Trophoblast cell (in vitro differentiated cells and primary cell): ENCODE measurements at places on chromosomes 7 and 10.
A peak's percentile ranks its signal among the peaks of the same experiment; 100 is the strongest.

DNA sequence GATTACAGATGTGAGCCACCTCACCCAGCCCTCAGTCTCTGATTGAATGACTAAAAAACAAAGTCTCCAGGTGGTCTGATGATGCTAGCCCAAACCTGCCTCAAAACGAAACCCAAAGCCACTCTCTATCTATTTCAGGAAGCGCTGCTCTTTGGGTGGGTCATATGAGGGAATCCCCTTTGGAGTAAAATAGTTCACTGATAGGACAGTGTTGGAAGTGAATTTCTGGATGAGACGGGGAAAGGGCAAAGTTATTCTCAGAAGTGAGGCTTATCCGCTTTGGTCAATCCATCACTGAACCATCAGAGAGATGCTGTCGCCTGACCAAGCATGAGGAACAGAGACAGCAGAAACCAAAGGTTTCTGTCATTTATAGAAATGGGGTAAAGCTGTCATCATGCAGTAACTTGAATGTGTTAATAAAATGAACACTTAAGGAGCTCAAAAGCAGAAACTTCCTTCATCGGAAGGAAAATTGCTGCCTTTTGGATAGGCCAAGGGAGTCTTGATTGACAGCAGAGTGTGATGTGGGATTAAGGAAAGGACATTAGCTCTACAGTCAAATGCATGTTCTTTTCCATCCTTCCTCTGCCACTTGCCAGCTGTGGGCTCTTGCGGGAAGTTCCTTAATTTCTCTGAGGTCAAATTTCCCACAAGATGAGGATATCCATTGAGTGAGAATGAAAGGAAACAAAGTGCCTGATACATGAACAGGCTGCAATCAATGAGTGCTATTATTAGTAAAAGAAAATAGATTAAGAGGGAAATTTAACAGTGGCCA is 64.9 kb upstream of the C1QL3 start:
- DNase-seq = no peak

GRCh38 chr10:35300063-35300699 is 36.1 kb upstream of the CCNY start:
- peak; percentile 34 for DNase-seq

DNA sequence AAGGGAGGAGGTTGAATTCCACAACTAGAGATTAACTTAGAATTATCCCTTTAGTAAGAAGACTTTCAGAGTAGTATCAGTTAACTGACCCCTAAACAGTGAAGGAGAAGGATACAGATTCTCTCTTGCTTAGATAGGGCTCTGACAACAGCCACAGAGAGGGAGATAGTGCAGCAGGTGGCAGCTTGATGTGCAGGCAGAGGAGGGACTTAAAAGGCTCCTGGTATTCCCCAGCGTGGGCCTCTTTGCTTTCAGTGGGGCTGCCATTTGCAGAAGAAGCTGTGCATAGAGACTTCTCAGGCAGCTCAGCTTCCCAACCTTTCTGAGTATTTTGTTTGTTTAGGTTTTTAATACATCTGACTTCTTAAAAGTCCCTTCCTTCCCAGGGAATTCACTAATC is 16.0 kb downstream of the FZD1 start:
- DNase-seq = no peak

GRCh38 chr7:41383596-41383995 is 319.3 kb downstream of the INHBA start:
- DNase-seq = no peak

DNA sequence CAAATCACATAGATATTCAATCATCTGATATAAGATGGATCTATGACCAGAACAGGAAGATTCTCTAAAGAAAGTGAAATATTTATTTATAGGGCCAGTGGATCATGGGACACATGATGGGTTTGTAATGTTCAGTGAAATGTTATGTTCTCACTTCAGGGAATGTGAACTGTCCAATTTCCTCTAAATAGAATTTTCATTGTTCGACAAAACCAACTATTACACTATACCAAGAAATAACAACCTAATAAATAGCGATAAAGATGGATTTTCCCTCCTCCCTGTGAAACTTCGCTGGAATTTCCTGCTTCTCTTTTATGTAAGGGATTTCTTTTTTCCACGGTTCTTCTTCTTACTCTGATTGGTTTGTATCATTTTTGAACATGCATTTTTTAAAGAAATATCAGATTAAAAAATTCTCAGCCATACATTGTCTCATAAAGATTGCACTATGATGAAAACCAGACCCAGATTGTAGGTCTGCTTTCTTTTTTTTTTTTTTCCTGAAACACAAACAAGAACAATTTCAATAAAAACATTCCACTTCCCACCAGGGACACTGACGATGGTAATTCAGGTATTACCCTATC is 139.8 kb upstream of the ZEB1 start:
- DNase-seq = no peak

DNA sequence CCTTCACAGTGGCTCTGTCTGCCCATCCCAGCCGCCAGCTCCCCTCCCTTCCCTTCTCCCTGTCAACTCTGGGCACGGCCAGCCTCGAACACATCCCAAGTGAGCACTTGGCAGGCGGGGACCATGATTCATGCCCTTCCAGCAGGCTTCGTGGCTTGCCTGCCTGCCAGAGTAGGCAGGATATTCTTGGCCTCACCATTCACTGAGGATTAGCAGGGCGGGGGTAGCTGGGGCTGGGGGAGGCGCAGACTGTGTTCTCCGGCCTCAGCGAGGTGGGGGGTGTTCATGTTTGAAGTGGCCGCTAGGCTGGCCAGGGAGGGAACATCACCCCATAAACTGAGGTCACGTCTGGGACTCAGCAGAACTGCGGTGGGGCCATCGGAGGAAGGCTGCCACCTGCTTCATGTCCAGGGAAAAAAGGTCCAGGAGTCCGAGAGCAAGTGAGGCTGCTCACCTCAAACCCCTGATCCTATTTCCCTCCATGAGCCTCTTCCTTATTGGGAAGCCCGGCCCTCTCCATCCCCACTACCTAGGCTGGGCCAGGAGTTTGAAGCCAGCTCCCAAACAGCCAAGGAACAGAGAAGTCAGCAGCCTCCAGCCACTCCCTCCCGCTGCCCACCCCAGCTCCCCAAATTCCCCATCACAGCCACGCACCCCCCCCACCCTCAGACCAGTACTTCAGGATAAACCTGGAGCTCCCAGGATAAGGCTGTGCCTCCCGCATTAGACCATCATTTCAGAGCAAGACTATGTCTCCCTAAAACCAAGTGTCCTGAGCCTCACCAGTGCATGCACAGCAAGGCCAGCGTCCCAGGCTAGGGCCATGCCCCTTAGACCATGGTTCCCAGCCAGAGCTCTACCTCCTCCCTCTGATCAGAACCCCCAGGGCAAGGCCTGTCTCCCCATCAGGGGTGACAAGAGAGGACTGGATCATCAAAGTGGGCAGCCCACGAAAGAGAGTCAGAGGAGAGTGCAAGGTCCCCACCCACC is 42.8 kb upstream of the RABGEF1 start:
- DNase-seq = no peak

- no peak for DNase-seq
Observed at GRCh38 chr10:44424957-44425356, 40.1 kb upstream of the CXCL12 start.

- DNase-seq = no peak
Observed at GRCh38 chr10:10313149-10313835, 704.4 kb upstream of the CELF2 start.

DNA sequence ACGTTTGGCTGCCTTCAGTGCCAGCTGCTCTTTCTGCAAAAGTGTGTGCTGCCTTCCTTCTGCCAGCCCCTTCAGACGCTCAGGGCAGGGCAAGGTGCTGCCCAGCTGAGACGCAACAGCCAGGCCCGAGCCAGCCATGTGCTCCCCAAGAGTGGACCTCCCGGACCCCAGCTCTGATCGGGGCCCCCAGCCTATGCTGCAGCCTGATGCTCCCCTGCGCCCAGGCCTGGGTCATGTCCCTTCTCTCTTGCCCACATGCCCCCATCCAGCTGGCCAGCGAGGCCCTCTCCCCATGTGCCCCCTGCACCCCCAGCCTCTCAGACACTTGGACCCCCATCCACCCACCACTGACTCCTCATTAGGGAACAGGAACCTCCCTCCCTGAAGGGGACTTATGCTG is 17.8 kb downstream of the WDR86 start:
- DNase-seq = no peak

DNA sequence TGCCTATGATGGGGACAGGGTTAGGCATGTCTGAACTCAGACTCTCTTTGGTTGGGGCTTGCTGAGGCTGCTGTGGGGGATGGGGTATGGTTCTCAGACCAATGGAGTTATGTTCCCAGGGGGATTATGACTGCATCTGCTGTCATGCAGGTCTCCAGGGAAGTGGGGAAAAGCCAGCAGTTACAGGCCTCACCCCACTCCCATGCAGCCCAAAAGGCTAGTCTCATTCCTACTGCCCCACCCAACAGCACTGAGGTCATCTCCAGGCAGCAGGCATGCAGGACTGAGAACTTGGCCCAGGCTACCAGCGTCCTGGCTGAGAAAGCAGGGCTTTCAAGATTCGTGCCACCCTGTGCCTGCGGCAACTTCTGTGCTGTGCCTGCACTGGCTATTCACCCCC is 373.3 kb downstream of the HTR7 start:
- no peak for DNase-seq

- DNase-seq = no peak
Observed at GRCh38 chr7:26500749-26501352, 209.2 kb downstream of the SNX10 start.

- DNase-seq = peak; percentile 28
Observed at GRCh38 chr7:49791088-49791741, 17.8 kb downstream of the VWC2 start.

GRCh38 chr7:116955340-116955739 is 2.0 kb downstream of the ST7 start:
- DNase-seq = no peak

DNA sequence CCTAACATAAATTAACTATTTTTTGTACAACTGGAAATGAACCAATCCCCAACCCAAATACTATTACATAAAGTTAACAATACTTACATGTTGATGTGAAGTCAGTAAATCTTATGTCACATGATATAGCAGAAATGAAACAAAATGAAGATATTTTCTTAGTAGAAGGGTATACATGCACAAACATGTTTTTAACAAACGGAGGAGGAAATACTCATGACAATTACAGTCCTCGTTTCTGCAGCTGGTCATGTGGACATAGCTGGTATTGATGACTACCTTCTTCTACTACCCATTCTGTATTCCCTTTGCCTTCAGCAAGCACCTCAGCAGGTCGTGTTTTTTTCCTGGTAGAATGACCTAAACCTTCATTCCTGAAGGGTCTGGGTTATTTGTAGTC is 252.3 kb downstream of the HTR7 start:
- no peak for DNase-seq

DNA sequence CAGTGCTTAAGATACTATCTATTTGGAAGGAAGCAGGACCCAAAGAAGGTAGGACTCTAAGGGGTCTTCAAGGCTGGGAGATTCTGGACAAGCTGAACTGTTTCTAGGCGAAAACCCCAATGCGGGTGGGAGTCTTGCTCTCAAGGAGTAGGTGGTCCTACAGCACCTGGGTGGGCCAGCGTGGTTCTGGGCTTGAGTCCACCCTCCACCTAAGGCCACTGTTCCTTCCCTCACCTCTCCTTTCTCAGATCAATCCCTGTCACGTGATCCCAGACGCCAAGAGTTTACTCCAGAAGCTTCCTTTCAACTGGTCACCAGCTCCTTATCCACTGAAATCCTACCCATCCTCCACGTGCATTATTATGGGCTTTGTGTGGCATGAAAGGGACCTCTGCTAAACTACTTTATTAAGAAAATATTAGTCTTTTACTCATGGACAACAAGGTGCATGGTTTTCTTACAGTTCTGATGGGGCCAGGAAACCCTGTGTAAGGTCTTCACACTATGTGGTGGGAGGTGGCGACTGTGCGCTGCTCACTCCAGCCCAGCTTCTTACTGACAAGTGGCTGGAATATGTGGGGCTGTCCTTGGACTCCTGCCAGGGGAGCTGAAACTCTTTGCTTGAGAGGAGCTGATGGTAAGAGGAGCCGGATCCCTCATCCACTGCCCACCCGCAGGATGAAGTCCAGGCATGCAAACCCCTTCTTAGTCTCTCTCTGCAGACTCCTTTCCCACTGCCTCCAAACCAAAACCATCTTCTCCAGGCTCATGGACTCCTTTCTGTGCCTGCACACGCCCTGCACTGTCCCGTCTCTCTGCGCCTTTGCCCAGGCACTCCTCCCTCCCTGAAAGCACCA is 1.6 kb downstream of the ZNF746 start:
- peak; percentile 10 for DNase-seq

- DNase-seq = no peak
Observed at GRCh38 chr7:154583454-154583853, 419.5 kb downstream of the PAXIP1 start.

- no peak for DNase-seq
Observed at GRCh38 chr10:49082766-49083165, 32.6 kb downstream of the VSTM4 start.
